H7 (cell line): ENCODE measurements at places on chromosomes 3 and 15. TPM values are rescaled to one million over a fixed set of nuclear protein-coding genes. Genes with fewer than 3 reads are reported as not detected.

DNA sequence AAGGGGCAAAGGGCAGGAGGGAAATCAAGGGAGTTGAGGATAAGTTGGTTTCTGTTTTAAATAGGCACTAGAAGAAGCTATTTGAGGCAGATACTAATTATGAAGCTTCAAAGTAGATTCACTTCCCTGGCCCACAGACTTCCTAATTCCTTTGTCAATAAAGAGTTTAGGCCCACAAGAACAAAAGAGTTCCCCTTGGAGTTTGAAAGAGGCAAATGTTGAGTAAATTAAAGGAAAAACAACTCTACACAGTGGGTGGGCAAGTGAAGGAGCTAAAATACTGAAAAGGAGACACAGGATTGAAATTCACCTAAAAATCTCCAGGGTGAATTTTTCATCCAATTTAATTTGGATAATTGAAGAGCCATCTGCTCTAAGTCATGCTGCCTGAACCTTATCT lies 411.7 kb upstream of the RORA start:
- no peak for DNase-seq

PARP15 gene
- not detected in 2 replicates for total RNA-seq

DNA sequence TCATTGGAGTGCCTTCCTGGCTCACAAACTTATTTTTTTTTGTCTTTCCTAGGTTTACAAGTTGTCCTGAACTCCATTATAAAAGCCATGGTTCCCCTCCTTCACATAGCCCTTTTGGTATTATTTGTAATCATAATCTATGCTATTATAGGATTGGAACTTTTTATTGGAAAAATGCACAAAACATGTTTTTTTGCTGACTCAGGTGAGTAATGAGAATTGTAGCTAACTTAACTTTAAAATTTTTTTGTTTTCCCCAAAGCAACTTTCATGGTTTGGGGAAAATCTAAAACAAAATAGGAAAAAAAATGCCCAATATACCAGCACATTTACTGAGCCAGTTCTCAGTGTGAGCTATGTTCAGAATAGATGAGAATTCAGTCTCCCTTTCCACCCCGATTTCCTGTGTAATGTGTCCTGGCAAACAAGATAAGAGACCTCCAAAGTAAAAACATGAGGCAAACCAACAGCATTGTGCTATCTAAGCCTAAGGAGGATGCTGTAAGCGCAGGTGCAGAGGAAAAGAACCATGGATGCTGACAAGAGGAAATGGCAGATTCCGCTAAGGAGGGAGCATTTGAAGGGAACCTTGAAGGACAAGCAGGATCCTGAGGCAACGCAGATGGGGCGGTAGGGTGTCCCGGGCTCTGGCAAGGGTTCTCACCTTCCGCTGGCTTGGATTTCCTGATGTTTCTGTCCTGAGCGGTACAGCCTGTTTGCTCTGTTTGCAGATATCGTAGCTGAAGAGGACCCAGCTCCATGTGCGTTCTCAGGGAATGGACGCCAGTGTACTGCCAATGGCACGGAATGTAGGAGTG lies 171.4 kb downstream of the CACNA1D start:
- DNase-seq, result no peak

CCDC174 gene
- total RNA-seq, result 8.4 and 15.6 TPM in 2 replicates

LIPH gene
- total RNA-seq, result 0.21 TPM in 1 of 2 replicates, not detected in the other

XIRP1 gene
- total RNA-seq, result not detected in 2 replicates

- DNase-seq, result no peak
Observed at GRCh38 chr3:80252113-80252512, 484.3 kb upstream of the ROBO1 start.
